Activated CD4-positive, alpha-beta T cell treated with anti-CD3 and anti-CD28 coated beads for 4 hours (primary cell): ENCODE measurements at places on chromosomes 2 and 18.

DNA sequence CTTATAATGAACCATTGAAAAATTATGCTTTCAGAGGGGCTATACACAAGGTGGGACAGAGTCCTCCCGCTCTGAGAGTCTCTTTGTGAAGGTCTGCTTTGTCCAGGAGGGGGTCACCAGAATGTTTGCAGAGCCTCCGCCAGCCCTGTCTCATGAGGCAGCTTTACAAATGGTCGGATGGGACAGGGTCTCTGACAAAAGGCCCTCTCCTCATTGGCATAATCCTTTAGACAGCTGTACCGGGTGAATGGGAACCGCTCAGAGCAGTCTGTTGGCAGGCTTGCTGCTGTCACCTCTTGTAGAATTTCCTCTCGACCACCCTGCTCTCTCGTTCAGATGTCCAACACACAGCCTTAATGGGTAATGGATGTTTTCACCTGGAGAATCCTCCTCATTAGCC, 40.2 kb upstream of the TGIF1 start:
- DNase-seq: no peak

GRCh38 chr2:152078662-152079061, 20.2 kb downstream of the CACNB4 start:
- no peak for DNase-seq

DNA sequence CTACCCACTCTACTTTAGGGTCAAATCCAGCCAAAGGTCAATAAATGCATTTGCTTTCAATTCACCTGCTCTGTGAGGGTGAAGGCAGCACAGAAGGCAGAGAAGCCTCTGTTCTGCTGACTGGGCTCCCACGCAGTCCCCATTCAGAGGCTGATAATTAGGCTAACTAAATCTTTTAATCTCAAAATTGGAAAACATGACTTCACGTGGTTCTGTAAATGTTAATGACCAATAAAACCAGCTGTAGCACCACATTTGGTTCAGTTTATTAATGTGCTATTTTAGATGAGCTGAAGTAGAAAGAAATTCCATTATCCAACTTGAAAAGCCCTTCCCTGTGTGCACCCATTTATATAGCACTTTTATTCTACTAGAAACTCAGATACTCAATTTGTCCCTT, 310.6 kb downstream of the C1D start:
- DNase-seq: no peak

DNA sequence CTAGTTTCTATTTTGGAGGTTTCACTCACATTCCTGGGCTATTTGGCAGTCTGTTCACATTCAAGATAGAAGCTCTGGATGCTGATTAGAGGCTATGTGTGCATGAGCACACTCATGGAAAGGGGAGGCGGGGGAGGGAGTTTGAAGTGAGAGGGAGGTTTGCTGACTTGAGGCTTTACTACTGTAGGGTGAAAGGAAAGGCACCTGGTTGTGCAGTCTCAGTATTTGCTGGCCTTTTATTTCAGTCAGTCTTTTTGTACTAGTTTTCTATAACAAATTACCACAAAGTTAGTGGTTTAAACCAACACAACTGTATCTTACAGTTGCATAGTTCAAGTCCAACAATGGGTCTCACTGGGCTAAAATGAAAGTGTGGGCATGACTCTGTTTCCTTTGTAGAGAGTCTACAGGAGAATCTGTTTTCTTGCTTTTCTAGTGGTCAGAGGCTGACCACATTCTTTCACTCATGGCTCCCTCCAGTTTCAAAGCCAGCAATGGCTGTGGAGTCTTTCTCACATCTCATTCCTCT, 47.7 kb upstream of the NR4A2 start:
- no peak for DNase-seq

GRCh38 chr2:114085238-114085637, 195.3 kb downstream of the ACTR3 start:
- no peak for DNase-seq

DNA sequence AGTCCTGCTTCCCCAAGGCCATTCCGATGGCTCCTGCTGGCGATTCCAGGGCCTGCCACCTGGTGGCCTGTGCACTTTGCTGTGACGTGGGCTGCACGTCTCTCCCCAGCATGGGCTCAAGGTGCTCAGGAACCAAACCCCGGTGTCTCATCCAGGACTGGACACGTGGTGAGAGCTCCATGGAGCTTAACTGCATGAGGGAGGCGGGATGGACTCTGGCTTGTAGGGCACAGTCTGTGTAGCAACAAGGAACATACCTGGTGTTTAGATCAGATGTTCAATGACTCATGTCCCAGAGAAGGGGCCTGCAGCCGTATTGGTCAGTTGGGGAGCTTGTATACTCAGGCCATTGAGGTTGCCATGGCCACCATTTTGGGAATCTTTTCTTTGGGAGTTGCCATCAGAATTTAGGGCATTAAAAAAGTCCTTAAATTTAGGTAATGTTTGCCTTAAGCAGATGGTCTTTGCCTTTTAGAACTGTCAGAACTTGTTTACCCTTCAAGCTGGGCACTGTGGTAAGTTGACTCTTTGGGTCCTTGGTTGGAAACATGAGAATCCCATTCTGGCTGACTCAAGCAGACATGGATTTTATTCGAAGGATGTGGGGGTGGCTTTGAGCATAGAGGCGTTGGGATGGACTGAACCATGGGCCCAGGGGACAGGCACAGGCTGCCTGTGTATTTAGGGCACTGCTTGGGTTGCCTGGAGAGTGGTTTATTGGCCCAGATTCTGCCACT, 21.0 kb downstream of the AGAP1 start:
- no peak for DNase-seq

- no peak for DNase-seq
Observed at GRCh38 chr2:141399270-141399669, 731.5 kb downstream of the LRP1B start.

GRCh38 chr2:112623913-112624777, 21.6 kb upstream of the SLC20A1 start:
- DNase-seq: peak; percentile 71

DNA sequence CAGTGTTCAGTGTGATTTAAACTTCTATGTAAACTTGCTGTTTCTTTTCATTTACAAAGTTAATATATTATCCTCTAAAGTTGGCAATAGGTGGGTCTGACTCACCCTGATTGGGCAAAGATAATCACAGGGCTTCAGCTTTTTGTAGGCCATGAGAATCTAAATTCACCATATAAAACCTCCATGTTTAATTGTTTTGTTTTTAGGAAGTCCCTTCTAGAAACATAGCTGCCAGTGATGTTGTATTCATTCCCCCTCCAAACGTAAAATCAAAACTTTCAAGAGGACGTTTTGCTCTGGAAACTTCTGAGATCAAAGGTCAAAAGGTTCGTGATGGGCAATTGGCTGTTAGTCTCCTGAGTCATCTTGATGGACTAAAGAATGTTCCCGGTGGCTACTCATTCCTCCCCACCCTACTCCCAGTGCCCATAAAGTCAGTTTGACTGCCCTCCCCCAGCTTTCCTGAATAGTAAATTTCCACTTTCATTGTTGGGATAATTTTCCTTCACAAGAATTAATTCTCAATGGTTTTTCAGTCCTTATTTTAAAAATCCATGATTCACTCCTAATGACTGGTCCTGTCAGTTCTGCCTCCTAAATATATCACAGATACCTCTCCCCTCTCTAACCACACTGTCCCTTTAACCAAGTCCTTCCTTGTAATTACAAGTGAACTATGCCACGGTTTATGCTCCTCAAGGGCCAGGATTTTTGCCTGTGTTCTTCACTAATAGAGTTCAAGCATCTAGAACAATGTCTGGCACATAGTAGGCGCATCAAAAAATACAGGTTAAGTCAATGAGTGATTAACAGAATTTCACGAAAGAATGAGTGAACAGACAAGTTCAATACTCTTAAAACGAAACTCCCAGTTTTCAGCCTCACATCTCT, 164.4 kb upstream of the VRK2 start:
- DNase-seq: no peak

GRCh38 chr2:238287737-238288649, at the start of gene PER2:
PER2 (minus strand) TSS chr2:238288610; CDS start chr2:238277936, 10,674 bp downstream.
- peak; percentile 36 for DNase-seq

DNA sequence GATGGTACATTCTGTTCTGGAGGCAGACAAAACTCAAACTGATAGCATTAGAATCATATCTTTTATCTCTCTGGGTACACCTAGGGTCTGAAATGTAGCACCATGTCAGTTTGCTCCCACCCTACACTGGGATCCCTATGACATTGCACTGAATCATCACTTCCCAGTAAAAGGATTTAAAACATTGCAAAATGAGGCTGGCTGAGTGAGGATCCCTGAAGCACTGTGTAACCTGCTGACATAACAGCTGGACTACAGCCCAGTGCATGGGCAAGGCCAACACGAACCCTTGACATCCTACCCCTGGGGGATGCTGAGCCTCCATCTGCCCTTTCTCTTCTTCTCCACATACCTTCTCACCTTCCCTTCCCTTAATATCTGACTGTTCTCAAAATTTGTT, 253.2 kb downstream of the TTC32 start:
- no peak for DNase-seq

- DNase-seq: no peak
Observed at GRCh38 chr2:156908825-156909224, 348.7 kb upstream of the GALNT5 start.

GRCh38 chr2:238865015-238865719, 17.3 kb downstream of the TWIST2 start:
- DNase-seq: no peak

GRCh38 chr2:41896186-41896846, 151.5 kb upstream of the PKDCC start:
- DNase-seq: no peak

DNA sequence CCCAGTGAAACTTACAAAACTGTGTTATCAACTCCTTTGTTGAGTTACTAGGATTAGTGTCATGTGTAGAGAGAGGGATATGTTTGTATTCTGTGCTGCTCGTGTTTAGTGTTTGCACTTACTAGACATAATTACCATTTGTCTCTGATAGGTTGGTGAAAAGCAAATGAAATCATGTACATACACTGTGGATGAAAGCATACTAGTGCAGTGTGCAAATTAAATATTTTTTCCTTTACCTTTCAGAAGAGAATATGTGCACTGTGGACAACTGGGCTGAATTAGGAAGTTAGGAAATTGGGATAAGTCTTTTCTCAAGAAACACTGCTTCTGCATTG, 1.2 kb downstream of the KIAA1328 start:
- DNase-seq: no peak

DNA sequence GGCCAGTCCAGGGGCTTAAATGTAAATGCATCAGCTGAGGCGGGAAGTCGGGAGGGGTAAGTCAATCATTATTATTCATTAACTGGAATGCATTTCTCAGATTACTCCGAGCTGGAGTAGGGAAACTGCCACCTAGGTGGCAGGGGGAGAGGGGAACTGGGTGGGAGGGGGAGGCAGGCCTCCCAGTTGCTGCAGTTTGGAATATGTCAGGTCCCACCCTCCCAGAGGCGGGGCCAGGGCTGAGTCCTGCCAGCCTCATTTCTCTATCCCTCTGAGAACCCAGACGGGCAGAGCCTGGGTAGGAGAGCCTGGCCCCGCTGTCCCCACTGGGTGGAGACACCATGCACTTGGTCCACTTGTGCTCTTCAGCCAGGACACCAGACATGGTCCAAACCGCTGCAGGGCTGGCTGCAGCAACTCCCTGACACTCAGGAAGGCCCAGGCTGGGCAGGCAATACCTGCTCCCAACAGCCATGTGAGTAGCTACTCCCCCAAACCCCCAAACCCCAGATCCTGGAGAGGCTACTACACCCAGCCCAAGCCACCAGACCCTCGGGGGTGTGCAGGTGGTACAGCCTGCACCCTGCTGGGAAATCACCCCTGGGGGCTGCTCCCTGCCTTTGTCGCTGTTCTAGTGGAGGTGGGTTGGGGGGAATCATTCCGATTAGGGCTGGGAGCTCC, at the start of gene GPBAR1:
GPBAR1 (plus strand) TSS at position 274 of the 681 bp plus-strand sequence. CDS start 1,710 bp downstream, outside the sequence.
- no peak for DNase-seq

GRCh38 chr2:212536817-212537725, 1.5 kb downstream of the ERBB4 start:
- no peak for DNase-seq

GRCh38 chr2:20012032-20012281, 511 bp downstream of the MATN3 start:
- DNase-seq: no peak

- no peak for DNase-seq
Observed at GRCh38 chr2:67085146-67085545, 312.0 kb upstream of the ETAA1 start.

- peak; percentile 61 for DNase-seq
Observed at GRCh38 chr2:203936535-203936934, at the start of gene ICOS. ICOS (plus strand) TSS chr2:203936763; CDS start chr2:203936815, 52 bp downstream.

- no peak for DNase-seq
Observed at GRCh38 chr2:208062113-208062512, 36.8 kb upstream of the PLEKHM3 start.

- DNase-seq: no peak
Observed at GRCh38 chr2:21148718-21149117, 24.9 kb downstream of the TDRD15 start.

DNA sequence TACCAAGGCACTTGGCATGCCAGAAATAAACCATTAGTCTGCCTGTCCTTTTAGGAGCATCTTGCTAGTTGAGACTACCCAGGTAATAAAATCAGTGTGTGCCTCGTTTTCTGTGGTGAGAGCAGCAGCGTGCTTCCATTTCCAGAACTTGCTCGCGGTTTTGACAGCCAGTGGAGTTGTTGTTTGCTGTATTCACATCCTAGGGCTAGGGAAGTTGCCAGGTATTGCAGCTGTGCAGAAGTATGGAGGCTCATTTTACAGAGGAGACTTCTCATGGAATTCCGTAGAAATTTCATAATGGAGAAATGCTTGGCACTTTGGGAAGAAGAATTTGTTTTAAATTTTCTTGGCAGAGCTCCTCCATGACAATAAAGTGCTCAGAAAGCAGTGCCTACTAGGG, 1355.1 kb upstream of the ZEB2 start:
- DNase-seq: no peak

DNA sequence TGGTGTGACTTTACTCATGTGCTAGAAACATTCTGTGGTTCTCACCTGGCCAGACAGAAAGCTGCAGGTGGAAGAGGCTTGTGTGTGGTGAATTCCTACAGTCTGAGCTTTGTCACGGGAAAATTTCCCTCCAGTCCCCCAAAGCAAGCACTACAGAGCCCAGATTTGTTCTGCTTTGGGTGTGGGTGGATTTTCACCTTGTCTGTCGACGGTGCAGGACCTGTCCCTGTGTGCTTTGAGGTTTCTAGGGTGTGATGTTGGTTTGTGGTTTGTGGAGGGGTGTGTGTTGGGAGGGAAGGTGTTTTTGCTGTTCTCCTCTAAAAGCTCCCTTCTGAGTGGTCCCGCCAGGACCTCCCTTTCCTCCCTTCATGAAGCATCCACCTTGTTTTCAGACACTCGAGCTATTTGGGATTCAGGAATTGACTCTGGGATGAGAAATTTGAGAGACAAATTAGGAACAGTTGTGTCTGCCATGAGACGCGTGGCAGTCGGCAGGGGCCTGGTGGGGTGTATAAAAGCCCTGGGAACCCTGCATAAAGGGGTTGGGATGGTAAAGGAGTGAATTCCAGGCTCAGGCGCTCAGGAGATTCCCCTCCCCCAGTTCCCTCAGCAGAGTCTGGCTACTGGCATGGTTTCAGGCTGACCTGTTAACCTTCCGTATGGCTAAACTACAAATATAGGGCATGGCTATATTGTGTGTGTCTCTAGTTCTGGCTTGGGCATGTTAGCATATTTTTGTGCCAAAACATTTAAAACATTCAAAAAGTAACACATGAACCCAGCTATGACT, 65.5 kb downstream of the DGKD start:
- peak; percentile 47 for DNase-seq
